ENCODE measurements at places on chromosomes 1 and 21. TPM values are rescaled to one million over a fixed set of nuclear protein-coding genes. Genes with fewer than 3 reads are reported as not detected.

Gene SPRR2A
- not detected for total RNA-seq

DNA sequence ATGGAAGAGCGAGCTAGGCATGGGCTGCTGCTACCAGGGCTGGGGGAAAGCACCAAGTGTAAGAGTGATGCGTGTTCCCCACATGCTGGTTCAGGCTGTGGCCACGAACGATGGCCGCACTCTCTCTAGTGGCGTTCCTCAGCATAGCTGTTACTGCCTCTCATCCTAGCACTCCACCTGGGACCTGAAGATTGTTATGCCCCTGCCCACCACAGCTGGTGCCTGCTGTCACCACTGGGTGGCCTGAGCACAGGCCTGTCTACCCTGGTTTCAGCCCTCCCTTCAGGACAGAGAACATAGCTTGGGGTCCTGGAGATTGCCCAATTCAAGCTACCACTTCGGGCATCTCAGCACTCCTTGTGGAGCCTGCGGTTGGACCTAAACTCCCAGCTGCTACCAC is 80.1 kb upstream of the PDC start:
- no peaks in the 10 kb centered on the region for H3K27me3 ChIP-seq
- H3K4me3 ChIP-seq, result no peak overlapping the region
- DNase-seq, result no peak
- H3K36me3 ChIP-seq, result no peaks in the 10 kb centered on the region
- no peak overlapping the region for H3K27ac ChIP-seq

GRCh38 chr1:5913078-5913845 is 79.0 kb downstream of the NPHP4 start:
- H3K27ac ChIP-seq, result no peak overlapping the region
- DNase-seq, result no peak
- no peak overlapping the region for H3K4me3 ChIP-seq
- peaks cover 9% of the 10 kb centered on the region for H3K4me1 ChIP-seq
- H3K36me3 ChIP-seq, result no peaks in the 10 kb centered on the region

DNA sequence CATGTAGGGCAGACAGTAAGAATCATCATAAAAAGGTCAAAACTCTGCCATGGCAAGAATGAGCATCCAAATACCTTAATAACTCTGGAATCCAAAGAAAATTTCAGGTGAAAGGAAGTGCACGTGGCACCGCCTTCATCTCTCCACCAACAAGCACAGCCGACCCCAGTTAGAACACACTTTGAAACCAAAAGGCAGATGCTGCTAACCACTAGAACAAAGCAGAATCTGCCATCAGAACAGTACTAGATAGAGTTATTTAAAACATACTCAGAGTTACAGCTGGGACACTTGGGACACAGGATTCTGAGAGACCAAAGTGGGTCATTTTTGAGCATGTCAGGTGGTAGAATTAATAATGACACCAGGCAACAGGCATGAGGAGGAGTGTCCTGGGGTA is 106.7 kb upstream of the SOD1 start:
- peaks cover 10% of the 10 kb centered on the region for H3K27me3 ChIP-seq
- no peak for DNase-seq
- no peaks in the 10 kb centered on the region for H3K36me3 ChIP-seq
- no peak overlapping the region for H3K27ac ChIP-seq

- no peak overlapping the region for H3K27ac ChIP-seq
- peak overlapping the region; percentile 44 for H3K4me3 ChIP-seq
- H3K36me3 ChIP-seq, result no peaks in the 10 kb centered on the region
- peaks cover 45% of the 10 kb centered on the region for H3K4me1 ChIP-seq
- H3K27me3 ChIP-seq, result peaks cover 92% of the 10 kb centered on the region
- no peak for DNase-seq
Observed at GRCh38 chr1:90717665-90718410, 736 bp upstream of the BARHL2 start.

DNA sequence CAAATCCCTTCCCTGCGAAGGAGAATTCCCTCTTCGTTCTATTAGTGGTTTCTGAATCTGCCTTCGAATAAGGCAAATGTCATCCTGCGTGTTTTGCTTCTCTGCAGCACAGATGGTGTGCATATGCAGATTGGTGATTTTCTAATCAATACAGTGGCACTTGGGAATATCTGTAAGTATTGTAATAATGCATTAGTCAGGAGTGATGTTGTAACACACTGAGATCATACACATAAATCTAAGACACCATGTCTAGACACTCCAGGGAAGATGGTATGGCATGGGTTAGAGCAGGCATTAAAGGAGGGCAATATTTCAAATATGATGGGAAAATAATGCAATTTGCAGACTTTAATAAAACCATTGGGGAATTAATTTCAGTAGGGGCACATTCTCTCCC is 513.2 kb upstream of the PTBP2 start:
- no peak overlapping the region for H3K27ac ChIP-seq
- no peaks in the 10 kb centered on the region for H3K36me3 ChIP-seq
- H3K4me3 ChIP-seq, result no peak overlapping the region
- H3K27me3 ChIP-seq, result no peaks in the 10 kb centered on the region

DNA sequence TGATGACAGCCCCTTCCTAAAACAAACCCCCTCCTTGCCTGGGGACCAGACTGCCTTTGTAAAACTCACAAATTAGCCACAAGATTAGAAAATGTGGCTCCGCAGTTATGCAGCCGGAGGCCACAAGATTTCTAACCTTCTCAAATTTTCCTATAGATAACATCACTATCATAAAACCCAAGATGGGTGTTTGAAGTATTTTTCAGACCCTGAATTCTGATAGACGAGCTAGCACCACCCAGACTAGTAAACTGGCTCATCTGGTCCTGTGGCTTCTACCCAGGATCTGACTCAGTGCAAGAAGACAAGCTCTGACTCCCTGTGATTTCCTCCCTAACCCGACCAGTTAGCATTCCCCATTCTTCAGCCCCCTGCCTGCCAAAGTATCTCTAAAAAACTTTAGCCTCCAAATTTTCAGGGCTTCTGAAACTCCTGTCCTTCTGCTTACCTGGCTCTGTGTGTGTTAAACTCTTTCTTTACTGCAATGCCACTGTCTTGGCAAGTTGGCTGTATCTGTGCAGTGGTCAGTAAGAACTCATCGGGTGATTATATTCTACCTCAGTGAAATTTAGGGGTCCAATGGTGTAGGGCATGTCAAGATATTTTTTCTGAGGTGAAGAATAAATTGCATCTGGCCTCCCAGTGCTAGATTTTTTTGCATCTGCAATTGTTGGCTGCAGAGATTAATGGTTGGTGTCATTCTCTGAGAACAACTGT is 102.1 kb downstream of the S1PR1 start:
- DNase-seq, result no peak
- no peak overlapping the region for H3K4me3 ChIP-seq
- no peak overlapping the region for H3K27ac ChIP-seq
- H3K4me1 ChIP-seq, result no peaks in the 10 kb centered on the region

- H3K27ac ChIP-seq, result no peak overlapping the region
- no peaks in the 10 kb centered on the region for H3K4me1 ChIP-seq
- no peak overlapping the region for H3K4me3 ChIP-seq
Observed at GRCh38 chr1:159296706-159297375, 5.3 kb upstream of the FCER1A start.

Gene RIMKLA
- not detected for total RNA-seq

DNA sequence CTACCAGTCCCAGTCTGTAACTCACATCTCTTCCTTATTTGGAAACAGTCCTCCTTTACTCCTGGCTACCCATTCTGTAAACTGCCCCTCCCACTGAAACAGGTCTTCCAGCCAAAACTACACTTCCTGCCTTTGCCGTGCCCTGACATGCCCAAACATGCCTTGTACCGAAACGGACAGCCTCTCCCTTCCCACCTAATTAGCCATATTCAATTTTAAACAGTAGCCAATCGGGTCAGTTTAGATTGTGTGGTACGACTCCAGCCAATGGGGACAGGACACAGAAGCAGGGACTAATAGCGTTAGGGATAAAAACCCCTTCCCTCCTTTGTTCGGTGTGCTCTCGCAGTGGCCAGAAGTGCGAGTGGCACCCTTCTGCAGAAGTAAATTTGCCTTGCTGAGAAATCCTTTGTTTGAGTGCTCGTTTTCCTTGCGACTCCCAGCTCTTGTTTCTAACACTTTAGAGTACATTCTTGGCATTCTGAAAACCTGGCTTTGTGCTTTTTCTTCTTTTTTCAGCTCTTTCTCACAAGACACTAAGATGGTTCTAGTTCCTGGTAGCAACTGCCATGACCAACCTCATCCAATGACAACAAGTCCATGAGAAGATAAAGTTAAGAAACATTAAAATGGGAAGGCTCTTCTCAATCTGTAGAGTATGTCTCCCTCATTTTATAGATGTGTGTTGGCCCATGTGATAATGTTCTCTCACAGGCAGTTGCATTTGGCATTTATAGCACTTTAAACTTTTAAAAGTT is 325.1 kb upstream of the GREM2 start:
- H3K27ac ChIP-seq, result no peak overlapping the region
- DNase-seq, result no peak
- H3K27me3 ChIP-seq, result no peaks in the 10 kb centered on the region
- no peaks in the 10 kb centered on the region for H3K36me3 ChIP-seq

GRCh38 chr21:20998456-20998789 is 214 bp downstream of the NCAM2 start:
- no peak for DNase-seq
- peak overlapping the region; percentile 54 for H3K4me3 ChIP-seq
- peaks cover 16% of the 10 kb centered on the region for H3K27me3 ChIP-seq
- H3K4me1 ChIP-seq, result peaks cover 26% of the 10 kb centered on the region

DNA sequence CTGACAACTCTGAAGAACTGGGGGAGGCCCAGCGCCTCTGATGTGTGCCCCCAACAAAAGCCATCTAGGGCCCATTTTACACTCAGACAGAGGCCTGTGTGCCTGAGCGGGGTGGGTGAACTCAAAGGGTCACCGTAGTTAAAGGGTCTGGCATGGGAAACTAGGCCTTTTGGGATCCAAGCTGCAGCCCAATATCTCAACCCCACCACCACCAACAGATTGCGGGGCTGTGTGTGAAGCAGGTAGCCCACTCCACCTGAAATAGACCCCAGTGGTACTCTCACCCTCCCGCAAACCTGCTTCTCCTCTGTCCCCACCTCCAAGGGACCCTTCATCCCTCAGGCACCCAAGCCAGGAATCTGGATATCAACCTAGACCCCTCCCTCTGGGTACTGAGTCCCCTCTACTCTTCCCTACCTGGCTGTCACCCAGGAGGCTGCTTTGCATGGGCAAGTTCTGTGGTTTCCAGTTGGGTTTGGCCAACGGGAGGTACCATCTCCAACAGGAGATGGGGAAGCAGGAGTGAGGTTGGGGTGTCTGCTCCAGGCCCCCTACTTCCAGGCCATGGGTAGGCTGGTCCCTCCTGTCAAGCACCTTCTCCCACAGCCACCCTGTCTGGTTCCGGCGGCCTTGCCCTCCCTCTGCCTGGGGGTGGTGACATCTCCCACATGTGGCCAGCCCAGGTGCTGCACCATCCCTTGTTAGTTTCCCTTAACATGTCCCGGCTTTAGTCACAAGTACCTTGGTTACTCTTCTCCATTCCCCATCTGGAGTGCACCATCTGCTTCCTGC is 35.2 kb upstream of the LRP8 start:
- H3K27ac ChIP-seq, result no peak overlapping the region
- H3K4me3 ChIP-seq, result no peak overlapping the region
- no peak for DNase-seq
- peaks cover 5% of the 10 kb centered on the region for H3K27me3 ChIP-seq
- no peaks in the 10 kb centered on the region for H3K4me1 ChIP-seq
- H3K36me3 ChIP-seq, result no peaks in the 10 kb centered on the region

Gene E2F2
- 4.8 TPM for total RNA-seq

Gene EXTL2
- total RNA-seq, result not detected

GRCh38 chr1:25126562-25126961 is 105.7 kb downstream of the SYF2 start:
- H3K4me1 ChIP-seq, result no peaks in the 10 kb centered on the region
- no peaks in the 10 kb centered on the region for H3K36me3 ChIP-seq
- H3K4me3 ChIP-seq, result no peak overlapping the region

Gene TMEM52
- total RNA-seq, result not detected
